ENCODE measurements at places on chromosomes 6 and 20. TPM values are rescaled to one million over a fixed set of nuclear protein-coding genes. Genes with fewer than 3 reads are reported as not detected.

TFAP2A gene
- total RNA-seq = 0.36 TPM

PDE7B gene
- total RNA-seq = 25.3 TPM

OPRL1 gene
- 0.59 TPM for total RNA-seq

MOG gene
- total RNA-seq = not detected

CENPW gene
- total RNA-seq = 1.1 TPM

GRCh38 chr20:61979090-61979489 is 86.6 kb downstream of the TAF4 start:
- peak; percentile 68 for DNase-seq

DNA sequence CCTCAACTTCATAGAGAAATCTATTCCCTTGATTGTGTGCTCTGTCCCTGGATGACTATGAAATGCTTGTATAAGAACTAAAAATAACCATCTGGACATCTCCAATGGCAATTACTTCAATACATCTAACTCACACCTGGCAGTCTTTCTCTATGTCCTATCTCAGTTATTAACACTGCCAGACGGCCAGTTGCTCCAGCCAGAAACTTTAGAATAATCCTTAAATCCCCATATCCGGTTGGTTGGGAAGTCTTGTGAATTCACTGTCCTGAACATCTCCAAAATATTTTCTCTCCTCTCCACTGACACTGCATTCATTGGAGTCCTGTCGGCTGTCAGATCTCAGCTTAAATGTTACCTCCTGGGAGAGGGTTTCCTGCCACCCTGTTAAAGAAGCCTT is 12.2 kb upstream of the LAMA2 start:
- DNase-seq = no peak

- DNase-seq = no peak
Observed at GRCh38 chr6:3838992-3839867, 9.9 kb upstream of the FAM50B start.

DNA sequence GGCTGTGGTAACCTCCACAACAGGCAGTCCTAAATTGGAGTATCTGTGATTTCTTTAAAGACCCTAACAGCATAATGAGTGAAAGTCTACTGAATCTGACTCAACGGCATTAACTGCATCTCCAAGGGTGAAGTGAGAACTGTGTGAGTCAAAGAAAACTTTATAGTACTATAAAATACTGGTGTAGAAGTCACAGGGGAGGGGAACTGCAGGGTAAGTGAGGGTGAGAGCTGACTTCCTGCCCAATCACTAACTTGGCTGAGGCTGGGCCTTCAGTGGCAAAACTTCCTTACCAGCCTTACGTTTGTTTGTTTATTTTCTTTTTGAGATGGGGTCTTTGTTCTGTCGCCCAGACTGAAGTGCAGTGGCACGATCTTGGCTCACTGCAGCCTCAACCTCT is 109.8 kb downstream of the PTPRK start:
- DNase-seq = no peak

DNA sequence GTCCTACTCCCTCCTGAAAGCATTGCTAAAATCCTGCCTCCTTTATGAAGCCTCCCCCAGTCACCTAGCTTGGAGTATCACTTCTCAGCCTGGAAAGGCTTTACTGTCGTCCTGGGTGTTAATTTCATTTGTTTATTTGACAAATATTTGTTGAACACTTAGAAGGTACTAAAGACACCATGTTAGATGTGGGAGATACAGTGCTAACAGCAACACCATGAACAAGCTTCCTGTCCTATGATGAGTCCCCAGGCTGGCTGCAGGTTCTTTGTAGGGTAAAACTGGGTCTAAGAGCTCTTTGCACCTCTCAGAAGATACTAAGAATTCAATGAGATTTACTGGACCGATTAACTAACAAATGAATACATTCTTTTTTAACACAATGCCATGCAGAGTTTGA is 109.2 kb upstream of the TMEM170B start:
- DNase-seq = no peak

DNA sequence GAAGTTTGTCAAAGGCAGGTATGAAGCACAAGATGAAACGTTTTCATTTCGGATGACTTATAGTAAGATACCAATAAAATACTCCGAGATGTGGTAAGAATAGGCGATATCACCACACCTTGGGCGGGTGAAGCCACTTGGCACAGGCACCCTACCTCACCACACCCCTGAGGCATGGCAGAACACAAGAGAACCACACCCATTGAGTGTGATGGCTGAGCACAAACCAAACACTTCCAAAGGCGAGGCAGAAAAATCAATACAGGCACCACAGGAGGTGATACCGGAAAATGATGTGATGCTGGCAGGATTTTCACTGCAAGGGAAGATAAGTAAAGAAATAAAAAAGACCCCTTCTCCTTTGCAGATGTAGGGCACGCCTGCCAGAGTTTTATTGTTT is 332.9 kb upstream of the PRDM1 start:
- no peak for DNase-seq
